ENCODE measurements at places on chromosomes 5 and 9. TPM values are rescaled to one million over a fixed set of nuclear protein-coding genes. Genes with fewer than 3 reads are reported as not detected.

PCDHGB6 gene
- total RNA-seq, result 3.4 TPM

CPLANE1 gene
- total RNA-seq, result 6.4 TPM

DNA sequence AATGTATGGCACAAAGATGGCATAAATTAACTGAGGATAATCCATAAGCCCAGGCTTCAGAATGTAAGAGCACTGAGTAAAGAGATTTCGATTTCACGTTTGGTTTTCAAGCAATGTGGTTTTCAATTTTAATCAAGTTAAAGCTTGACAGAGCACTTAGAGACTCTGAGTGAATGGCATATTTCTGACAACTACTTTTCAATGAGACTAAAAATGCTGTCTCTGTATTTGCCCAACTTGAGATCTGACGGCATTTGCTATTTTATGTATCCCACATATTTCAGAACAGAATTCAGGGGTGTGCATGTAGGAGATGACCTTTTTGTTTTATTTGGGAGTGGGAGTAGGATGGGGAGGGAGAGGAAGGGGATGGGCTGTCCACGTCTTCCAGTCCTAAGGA, 280.3 kb upstream of the PANK3 start:
- DNase-seq, result no peak

MARVELD2 gene
- total RNA-seq, result 31.4 TPM

DNA sequence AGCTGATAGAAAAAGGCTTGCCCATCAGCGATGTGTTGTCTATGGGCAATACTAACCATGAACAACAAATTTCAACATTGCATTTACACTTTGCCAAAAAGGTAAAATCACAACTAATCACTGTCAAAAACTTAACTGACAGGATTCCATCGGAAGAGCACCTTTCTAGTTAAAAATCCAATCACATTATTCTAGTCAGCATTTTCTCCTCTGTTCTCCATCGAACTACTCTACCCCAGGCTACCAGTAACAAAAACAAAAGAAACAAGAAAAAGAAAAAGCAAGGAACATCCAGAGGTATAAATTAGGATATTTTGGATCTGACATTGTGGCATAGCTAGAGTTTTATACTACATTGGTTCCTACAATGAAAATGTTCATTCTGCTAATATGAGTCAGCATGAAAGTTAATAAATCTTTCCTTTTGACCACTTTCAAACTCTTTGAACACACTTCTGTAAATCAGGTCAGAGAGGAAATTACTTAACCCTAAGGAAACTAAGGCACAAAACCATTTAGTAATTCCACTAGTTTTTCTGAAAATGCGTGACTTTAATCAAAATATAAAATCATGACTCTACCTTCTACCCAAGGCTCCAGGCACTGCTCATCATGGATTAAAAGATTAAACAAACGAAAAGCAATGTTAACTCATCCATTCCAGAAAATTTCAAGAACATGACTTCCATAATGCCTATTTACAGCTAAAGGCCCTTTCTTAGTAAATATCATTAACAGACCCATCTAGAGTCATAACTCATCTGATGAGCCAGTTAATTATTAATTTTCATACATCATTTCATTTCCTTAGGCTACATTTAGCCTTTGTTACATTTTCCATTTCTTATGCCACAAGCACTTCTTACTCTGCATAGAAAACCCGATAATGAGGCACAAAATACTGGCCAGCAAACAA, 10.2 kb downstream of the GLIS3 start:
- no peak for DNase-seq

All from H1 (cell line).